CD4-positive, alpha-beta memory T cell (primary cell): ENCODE measurements at places on chromosomes 7 and 10. TPM values are rescaled to one million over a fixed set of nuclear protein-coding genes. Genes with fewer than 3 reads are reported as not detected.

The BMPER gene
- not detected for total RNA-seq

The OR13A1 gene
- not detected for total RNA-seq

The CFAP46 gene
- total RNA-seq: not detected

The MYO3A gene
- not detected for total RNA-seq

The ADAM8 gene
- 87.2 TPM for total RNA-seq

The VSTM4 gene
- not detected for total RNA-seq

The CHAT gene
- total RNA-seq: not detected

The HOXA7 gene
- not detected for total RNA-seq

The ZNF804B gene
- not detected for total RNA-seq

The STYXL1 gene
- total RNA-seq: 18.9 TPM

The SPDYE6 gene
- not detected for total RNA-seq

The EPO gene
- total RNA-seq: not detected

The CYP2C19 gene
- 0.22 TPM for total RNA-seq

The TMEM236 gene
- total RNA-seq: 0.17 TPM

The CPXM2 gene
- not detected for total RNA-seq

The CRYGN gene
- total RNA-seq: not detected

The PHKG1 gene
- total RNA-seq: 3.7 TPM

The ECHS1 gene
- 30.6 TPM for total RNA-seq

The PLOD3 gene
- total RNA-seq: 64.0 TPM

The EIF5AL1 gene
- total RNA-seq: 0.94 TPM

The UTF1 gene
- not detected for total RNA-seq

The ITPRID1 gene
- total RNA-seq: not detected

The TWIST1 gene
- total RNA-seq: not detected

The ZNF138 gene
- 12.1 TPM for total RNA-seq

The STRIP2 gene
- 0.22 TPM for total RNA-seq

The TEX36 gene
- not detected for total RNA-seq

The ZNF365 gene
- 3.5 TPM for total RNA-seq

The NODAL gene
- total RNA-seq: not detected

The LEP gene
- total RNA-seq: not detected

The ADAM22 gene
- total RNA-seq: 5.2 TPM

The ANKRD2 gene
- not detected for total RNA-seq

The AKR1D1 gene
- not detected for total RNA-seq

The FAM20C gene
- 7.8 TPM for total RNA-seq

The PLAC9 gene
- total RNA-seq: not detected

The HOXA5 gene
- not detected for total RNA-seq

The TSPAN12 gene
- total RNA-seq: not detected

The CLEC5A gene
- total RNA-seq: 0.94 TPM

The CCL24 gene
- not detected for total RNA-seq

The CAV2 gene
- total RNA-seq: not detected

The ZNF503 gene
- 0.12 TPM for total RNA-seq

The ADCY1 gene
- total RNA-seq: not detected

The APBB1IP gene
- total RNA-seq: 106 TPM

The DENND11 gene
- 62.5 TPM for total RNA-seq

The NRG3 gene
- total RNA-seq: not detected

The OGDHL gene
- not detected for total RNA-seq

The OR2A5 gene
- not detected for total RNA-seq

The PPP1R3C gene
- not detected for total RNA-seq

The WEE2 gene
- total RNA-seq: not detected

The PDE6C gene
- total RNA-seq: not detected

The DNAH11 gene
- not detected for total RNA-seq

The PDE1C gene
- total RNA-seq: not detected

The C10orf143 gene
- 9.2 TPM for total RNA-seq

The PTPRN2 gene
- 1.8 TPM for total RNA-seq
